ENCODE measurements at places on chromosomes 2 and 18.

- DNase-seq, result no peak
Observed at GRCh38 chr2:212249451-212249850, 289.2 kb downstream of the ERBB4 start.

DNA sequence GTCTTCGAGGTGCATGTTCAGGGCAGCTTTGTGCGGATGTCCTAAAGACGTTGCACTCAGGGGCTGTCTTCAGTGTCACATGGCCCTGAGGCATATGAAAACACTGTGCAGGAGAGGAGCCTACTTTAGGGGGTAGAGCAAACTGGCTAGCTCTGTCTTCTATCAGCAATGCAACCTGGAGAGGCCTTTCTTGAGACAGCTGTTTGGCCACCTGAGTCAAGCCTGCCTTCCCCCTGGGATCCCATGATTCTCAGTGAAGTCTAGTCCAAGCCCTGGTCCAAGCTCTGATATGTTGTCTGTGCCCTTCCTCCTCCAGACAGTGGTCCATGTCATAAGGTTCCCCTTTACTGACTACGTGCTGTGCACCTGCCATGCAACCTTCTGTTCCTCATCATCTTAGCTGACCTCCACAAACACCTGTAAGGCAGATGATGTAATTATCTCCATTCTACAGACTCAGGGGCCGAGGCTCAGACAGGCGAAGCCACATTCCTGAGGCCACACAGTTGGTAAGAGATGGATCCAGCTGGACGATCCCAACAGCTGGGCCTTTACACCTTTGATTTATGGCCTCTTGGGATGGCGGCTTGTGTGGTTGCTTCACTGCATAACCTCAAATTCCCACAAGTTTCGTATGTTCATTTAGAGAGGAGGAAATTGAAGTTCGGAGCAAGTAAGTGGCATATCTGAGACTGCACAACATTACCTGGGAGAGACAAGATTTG, 109.9 kb downstream of the COPS8 start:
- DNase-seq, result no peak

DNA sequence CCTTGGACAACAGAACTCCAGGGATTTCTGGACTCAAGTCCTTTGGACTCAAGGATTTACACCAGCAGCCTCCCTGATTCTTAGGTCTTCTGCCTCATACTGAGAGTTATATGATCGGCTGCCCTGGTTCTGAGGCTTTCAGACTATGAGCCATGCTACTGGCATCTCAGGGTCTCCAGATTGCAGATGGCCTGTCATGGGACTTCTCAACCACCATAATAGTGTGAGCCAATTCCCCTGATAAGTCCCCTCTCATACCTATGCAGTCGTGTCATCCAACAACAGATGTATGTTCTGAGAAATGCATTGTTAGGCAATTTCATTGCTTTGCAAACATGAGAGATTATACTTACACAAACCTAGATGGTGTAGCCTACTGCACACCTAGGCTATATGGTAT, 61.4 kb upstream of the MSTN start:
- DNase-seq, result no peak

GRCh38 chr2:86199834-86200177, 549 bp downstream of the MRPL35 start:
- DNase-seq, result no peak

GRCh38 chr18:23114171-23114881, 21.0 kb upstream of the CABLES1 start:
- no peak for DNase-seq

DNA sequence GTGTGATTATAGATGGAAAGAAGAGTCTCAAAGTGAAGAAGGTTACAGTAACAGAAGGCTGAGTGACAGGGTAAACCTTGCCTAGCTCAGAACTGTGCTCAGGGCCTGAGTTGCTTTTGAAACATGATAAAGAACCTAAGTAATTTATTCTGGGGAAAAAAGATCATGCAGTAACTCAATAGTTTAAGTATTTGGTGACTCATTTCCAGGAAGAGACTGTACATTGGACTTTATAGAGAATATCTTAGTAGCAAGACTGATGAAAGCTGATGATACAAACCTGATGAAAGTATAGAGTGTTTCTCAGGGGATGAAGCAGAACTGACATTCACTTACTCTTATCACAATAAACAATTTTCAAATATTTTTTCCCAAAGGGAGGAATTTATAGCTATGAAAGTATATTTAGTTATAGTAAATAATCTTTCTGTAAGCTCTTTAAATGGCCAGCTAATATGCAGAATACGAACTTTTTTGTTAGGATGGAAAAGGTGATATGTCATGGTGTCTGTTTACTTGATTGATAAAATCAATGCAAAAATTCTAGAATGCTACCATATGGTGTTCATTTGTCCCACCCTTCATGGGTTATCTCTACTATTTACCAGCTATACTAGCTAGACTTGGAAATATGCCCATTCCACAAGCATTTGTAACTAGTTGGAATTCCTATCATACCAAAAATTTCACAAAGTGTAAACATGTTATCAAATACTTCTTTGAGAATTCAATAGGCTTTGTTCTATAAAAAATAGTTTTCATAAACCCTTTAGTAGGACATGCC, 1265.5 kb upstream of the ACVR2A start:
- no peak for DNase-seq

Data from activated CD4-positive, alpha-beta memory T cell treated with anti-CD3 and anti-CD28 coated beads for 36 hours (primary cell).